ENCODE measurements at places on chromosomes 5 and 9.

- DNase-seq: no peak
Measured at GRCh38 chr9:91211919-91212318, 149.8 kb downstream of the AUH start.

GRCh38 chr9:130837643-130838042 is 2.6 kb downstream of the ABL1 start:
- DNase-seq: no peak

DNA sequence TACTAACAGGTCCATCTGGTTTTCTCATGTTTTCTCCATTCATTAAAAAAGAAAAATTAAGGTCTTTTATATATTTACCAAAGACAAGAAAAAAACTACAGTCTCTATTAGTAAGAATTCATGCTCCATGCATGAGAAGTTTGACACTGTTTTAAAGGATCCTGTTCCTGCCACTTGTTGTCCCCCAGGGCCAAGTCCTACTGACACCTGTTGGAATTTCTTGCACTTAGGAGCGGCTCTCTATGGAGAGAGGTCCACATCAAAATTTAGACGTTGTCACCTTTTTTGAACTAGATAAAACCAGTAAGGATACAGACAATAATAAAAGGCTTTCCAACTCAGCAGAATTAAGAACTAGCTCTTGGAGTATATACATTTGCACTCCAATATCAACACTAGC is 42.3 kb downstream of the PWWP2A start:
- DNase-seq: no peak

GRCh38 chr5:65919773-65920172 is 6.6 kb upstream of the ERBIN start:
- DNase-seq: no peak

DNA sequence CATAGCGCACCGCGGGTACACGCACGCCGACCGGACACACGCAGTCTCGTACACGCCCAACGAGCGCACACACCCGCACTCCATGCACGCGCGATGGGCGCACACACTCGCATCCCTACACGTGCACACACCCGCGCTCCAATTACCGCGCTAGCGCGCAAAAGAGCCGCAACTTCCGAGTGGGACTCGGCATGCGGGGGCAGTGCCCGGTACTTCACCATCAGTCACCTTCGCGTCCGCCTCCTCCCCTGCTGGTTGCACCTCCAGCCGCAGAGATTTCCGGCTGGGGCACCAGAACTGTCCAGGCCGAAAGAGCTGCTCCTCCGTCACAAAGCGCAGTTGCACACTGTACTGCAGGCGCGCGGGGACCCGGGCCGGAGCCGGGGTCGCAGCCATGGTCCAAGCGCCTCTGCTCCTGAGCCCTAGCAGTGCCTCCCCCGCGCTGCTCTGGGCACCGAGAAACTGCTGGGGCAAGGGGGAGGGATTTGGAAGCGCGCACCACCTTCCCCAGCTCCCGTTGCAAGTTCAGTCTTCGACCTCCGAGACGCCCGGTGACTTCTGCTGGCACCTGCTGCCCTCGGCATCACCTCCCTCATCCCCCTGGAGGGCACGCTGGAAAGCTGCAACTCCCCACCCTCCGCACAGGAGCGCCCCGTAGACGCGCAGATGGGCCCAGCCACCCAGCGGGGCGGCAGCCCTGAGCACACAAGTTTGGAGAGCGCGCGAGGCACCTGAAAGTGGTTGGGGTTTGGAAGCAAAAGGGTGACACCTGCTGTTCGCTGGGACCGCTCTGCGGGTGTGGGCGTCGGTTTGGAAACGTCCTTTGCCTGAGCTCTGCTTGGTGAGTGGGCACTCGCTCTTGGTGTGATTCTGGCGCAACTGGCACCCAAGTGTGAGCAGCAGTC is 337.4 kb upstream of the PUM3 start:
- DNase-seq: no peak

DNA sequence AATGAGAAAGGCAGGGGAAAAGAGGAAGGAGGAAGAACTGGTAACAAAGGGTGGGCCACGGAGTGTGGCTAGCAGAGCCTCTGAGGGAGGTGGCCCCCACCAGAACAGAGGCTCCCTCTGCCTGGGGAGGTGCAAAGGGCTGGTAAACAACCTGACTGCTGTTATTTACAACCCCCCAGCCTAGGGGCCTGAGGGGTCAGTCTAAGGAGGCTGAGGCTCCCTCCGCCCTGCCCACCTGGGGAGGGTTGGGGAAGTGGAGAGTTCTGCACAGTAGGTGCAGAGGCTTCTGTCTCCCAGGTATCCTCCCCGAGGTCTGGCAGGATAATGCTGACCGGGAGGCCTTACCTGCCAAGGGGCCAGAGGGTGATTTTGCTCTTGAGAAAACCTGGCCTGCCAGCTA is 35.6 kb upstream of the SMU1 start:
- DNase-seq: no peak

DNA sequence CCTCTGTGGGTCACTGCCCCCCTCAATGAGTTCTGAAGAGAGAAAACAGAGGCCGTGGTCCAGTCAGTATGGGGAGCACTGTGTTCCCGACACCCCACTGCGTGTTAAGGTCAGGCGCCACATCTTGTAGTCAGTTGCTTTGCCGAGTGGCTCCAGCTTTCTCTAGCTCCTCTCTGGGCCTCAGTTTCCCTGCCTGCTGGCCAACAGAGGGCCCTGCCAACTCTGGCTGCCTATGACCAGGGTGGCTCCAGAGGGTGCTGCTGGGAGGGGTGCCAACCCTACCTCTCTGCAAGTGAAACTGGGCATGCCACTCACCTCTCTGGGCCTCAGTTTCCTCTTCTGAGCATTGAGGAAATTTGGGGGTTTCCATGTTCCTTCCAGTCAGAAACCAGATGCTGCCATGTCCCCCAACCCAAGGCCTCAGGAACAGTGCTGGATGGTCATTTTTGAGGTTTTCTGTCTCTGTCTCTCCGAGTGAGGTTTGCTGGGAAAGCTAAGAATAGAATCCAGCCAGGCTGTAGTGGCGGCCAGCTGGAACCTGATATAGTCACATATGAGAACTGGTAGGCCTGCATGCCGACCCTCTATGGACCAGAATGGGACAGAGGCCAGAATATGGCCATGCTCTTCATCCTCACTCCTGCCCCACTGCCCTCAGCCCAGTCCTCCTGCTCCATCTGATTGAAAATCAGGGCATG is 132.1 kb downstream of the PHF2 start:
- no peak for DNase-seq

- no peak for DNase-seq
Measured at GRCh38 chr5:72402381-72402890, 82.3 kb downstream of the PTCD2 start.

GRCh38 chr9:137506274-137506673 is 43.9 kb downstream of the PNPLA7 start:
- DNase-seq: no peak

DNA sequence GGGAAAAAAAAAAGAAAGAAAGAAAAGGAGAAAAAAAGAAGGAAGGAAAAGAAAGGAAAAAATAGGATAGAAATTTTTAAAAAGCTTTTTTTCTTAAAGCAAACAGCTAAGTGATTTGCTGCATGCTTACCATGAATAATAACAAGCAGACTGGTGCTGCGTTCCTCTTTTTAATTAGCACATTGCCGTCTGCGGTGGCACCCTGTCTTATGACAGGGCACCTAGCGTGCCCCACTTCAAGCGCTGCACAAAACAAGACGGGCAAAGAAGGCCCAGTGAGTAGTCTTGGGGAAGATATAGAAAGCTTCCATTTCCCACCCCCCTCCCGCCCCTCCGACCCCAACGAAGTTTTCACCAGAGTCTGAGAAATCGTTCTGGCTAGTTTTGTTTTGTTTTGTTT is 513.9 kb downstream of the ZNF608 start:
- no peak for DNase-seq

DNA sequence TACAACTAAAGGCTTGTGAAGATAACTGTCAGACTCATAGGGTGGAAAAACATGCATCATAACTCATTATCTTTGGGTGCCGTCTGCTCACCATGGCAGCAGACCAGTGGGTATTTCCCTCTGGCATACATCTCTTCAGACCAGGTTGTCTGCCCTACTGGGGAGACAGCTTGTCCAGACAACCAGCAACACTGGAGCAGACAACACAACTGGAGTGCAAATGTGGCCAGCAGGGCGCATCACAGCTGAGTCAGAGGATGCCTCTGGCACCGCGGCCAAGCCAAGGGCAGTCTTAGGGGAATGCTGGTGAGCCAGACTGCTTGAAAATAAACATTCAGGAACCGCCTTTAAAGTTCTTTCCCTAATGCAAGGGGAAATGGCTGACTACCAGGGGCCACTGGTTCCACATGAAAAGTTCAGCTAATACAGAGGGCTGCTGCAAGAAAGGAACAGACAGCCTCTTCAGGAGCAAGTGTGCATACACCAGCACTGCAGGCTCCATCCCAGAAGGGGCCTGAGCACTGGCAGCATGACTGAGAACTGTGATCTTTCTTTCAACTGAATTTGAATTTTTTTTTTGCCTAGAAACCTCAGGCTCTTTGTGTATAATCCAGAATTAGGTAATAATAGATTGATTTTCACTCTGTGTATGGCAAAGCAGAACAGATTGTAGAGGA is 77.3 kb downstream of the MAMDC2 start:
- peak; percentile 73 for DNase-seq

DNA sequence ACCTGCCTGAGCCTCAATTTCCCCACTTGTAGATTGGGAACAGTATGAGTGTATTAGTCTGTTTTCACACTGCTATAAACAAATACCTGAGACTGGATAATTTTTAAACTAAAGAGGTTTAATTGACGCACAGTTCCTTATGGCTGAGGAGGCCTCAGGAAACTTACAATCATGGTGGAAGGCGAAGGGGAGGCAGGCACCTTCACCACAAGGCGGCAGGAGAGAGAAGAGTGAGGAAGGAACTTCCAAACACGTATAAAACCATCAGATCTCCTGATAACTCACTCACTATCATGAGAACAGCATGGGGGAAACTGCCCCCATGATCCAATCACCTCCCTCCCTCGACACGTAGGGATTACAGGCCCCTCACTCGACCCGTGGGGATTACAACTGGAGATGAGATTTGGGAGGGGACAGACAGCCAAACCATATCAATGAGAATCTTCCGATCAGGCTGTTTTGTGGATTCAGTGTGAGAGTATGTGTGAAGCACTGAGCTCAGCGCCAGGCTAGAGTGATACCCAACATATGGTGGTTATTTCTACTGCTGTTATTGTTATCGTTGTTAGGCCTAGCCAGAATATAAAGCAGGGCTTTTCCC is 14.6 kb upstream of the LMX1B start:
- no peak for DNase-seq

DNA sequence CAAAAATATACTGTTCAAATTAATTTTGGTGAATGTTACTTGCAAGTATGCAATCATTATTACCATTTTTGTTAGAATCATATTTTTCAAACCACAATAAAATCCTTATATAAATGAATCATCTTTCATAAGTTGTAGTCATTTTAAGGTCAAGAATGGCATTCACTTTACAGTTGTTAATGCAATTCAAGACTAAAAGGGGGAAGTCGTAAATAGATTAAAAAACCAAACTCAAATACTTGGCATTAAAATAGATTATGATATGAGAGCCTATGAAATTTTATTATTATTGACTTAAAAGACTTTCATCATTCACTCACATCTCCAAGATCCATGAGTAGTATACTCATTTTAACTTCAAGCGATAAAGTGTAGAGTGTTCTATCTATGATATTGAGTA is 11.6 kb downstream of the CDH9 start:
- DNase-seq: no peak

GRCh38 chr5:179230061-179230461 is 115.2 kb downstream of the ADAMTS2 start:
- peak; percentile 39 for DNase-seq
